Kidney (tissue), 22 donors: ENCODE measurements at places on chromosomes 12 and 14. TPM values are rescaled to one million over a fixed set of nuclear protein-coding genes. Genes with fewer than 3 reads are reported as not detected.

TOMM20L gene
- not detected for total RNA-seq

ANKLE2 gene
- 57.3 TPM for total RNA-seq

DNA sequence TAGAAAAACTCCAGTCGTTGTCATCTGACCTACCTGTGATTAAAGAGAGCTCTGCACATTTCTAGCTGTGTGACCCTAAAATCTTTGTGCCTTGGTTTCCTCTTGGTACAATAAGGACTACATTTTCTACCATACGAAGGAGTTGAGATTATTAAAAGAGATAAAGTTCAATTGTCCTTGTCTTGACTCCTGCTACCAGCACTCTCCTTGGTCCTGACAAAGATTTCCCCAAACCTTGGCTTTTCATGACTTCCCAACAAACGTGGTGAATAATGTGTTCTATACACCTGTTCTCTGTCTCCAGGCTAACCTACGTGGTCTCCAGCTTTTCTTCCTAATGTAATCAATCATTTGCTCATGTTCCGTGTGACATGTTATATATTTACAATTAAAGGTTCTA, 223.5 kb downstream of the MSRB3 start:
- H3K4me1 ChIP-seq, result peaks cover 2% of the 10 kb centered on the region
- no peaks in the 10 kb centered on the region for H3K27me3 ChIP-seq
- H3K36me3 ChIP-seq, result no peaks in the 10 kb centered on the region
- no peak overlapping the region for H3K27ac ChIP-seq

DNA sequence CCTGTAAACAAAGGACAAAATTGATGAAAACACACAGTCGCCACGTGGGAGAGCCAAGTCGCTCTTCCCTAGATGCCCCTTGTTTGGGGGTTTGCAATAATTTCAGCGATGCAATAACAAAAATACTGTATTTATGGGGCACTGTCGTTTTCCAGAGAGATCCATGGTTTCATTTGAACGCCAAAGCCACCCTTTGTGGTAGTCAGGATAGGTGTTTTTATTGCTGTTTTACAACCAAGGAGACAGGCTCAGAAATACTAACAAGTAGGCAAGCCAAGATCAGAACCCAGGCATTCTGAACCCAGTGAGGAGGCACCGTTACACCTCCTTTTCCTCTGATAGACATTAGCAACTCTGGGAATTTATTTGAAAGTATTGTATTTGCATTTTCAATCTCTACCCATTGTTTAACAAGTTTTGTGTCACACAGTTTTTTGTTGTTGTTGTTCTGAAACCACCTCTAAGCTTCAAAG, 831 bp upstream of the BTBD7 start:
- no peak for DNase-seq
- no peaks in the 10 kb centered on the region for H3K27me3 ChIP-seq
- H3K36me3 ChIP-seq, result no peaks in the 10 kb centered on the region
- H3K27ac ChIP-seq, result peak overlapping the region; percentile 88
- H3K4me3 ChIP-seq, result peak overlapping the region; percentile 95

- DNase-seq, result no peak
- no peak overlapping the region for H3K4me3 ChIP-seq
- no peaks in the 10 kb centered on the region for H3K36me3 ChIP-seq
- H3K4me1 ChIP-seq, result peaks cover 15% of the 10 kb centered on the region
- H3K27me3 ChIP-seq, result no peaks in the 10 kb centered on the region
- H3K27ac ChIP-seq, result no peak overlapping the region
These were observed 19.7 kb downstream of the FOS start for GRCh38 chr14:75298187-75298965.

DNA sequence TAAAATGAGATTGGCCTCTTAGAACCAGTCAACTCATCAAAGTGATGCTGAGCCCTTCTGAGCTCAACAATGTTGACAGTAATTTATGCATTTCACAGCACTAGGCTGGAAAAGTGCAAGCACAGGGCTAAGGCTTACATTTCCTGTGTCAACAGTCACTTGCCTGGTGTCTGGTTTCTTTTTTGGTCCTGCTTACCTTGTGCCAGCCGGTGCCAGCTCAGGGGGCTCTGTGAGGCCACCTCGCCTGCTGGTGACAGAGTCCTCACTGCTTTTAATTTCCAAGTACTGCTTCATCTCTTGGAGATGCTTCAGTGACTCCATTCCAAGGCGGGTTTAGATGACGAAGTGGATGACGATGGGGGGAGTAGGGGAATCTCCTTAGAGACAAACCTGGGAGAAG, 53.1 kb upstream of the KCNA1 start:
- H3K4me3 ChIP-seq, result no peak overlapping the region
- H3K4me1 ChIP-seq, result peaks cover 11% of the 10 kb centered on the region
- no peaks in the 10 kb centered on the region for H3K27me3 ChIP-seq
- no peak overlapping the region for H3K27ac ChIP-seq

- no peaks in the 10 kb centered on the region for H3K36me3 ChIP-seq
- DNase-seq, result peak; percentile 97
- H3K27ac ChIP-seq, result peak within 1 kb of the TSS; percentile 94
- H3K4me3 ChIP-seq, result peak within 1 kb of the TSS; percentile 63
These were observed at the start of gene ORAI1 for GRCh38 chr12:121626087-121626852. Gene ORAI1, plus strand, starts transcription at chr12:121626530.

DNA sequence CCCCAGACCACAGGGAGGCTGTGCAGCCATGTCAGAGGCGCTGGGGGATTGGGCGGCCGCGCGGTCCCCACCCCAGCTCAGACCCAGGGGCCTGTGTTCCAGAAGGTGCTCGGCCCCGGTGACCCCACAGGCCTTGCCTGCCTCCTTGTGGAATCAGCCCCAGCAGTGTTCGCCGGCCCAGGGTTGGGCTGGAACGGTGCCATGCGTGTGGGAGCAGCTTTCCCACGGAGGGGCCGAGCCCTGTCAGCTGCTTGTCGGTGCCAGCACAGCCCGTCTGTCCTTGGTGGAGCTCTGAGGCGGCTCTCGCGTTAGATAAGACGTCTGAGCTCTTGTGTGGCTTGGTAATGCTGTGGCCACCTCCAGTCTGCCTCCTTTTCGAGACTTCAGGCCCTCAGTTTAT, 8.5 kb downstream of the ZFYVE21 start:
- H3K27me3 ChIP-seq, result no peaks in the 10 kb centered on the region
- peaks cover 6% of the 10 kb centered on the region for H3K4me1 ChIP-seq
- H3K4me3 ChIP-seq, result no peak overlapping the region

DNA sequence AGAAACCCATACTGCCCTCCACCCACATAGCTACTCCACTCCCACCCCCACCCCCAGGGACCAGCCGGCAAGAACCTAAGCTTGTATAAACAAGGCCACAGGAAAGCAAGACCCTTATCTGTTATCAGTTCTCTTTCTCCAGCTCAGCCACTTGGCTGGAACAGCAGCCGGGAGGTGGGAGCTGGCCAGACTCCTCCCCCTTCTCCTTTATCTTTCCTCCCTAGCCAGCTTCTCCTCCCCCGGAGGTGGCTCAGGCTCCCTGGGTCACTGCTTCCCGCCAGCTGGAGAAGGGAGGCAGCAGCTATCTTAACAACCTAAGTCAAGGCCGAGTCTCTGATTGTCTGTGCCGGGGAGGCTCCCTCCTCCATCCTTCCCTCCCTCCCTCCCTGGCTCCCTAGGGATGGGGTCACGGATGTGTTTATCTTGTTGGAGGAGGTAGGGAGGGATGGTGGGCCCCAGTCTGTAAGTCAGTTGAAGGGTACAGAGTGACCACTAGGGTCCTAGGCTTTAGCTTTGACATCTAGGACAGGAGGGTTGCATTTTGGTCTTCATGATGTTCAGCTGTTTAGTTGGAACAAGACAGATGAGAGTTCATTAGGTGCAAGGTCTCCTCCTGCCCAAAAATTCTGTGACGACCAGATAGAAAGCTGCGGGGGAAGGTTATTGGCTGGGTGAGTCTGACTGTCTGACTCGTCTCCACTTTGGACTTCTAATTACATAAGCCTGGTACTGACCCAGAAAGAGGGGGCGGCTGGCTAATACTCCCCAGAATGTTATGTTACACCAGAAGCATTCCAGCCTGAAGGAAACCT, 29.7 kb downstream of the ZFP36L1 start:
- no peak overlapping the region for H3K4me3 ChIP-seq
- no peaks in the 10 kb centered on the region for H3K27me3 ChIP-seq
- no peaks in the 10 kb centered on the region for H3K36me3 ChIP-seq
- peak overlapping the region; percentile 82 for H3K27ac ChIP-seq

DNA sequence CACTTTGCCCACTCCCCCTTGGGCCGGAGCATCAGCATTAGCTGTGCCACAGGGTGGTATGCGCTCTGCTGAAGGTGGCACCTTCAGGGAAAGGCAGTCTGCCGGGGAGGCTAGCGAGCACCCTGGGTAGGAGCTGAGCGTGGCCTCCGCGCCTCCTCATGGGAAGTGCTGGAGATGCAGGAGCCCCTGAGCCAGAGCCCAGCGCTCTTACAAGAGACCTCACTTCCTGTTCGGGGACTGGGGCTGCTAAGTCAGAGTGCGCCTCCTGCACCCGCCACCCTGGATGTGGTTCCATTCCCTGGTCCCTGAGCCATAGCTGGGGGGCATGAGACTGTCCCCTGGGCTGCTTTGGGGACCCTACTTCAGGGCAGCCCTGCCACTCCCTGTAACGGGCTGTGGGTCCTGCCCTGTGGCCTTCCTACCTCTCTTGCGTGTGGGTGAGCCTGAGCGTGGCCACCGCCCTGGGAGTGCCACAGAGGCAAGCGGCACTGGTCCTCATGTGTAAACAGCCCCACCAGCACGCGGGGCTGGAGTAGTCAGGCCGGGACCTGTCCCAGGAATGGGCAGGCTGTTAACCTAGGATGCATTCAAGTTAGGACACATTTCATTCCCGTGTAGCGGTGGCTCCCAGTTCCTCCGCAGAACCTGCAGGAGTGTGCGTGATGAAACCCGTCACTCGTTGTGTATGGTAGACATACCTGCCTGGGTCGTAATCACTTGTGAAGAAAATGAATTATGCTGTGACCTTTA, 19.4 kb downstream of the COA8 start:
- H3K4me1 ChIP-seq, result no peaks in the 10 kb centered on the region
- peaks cover 2% of the 10 kb centered on the region for H3K36me3 ChIP-seq
- no peaks in the 10 kb centered on the region for H3K27me3 ChIP-seq
- H3K27ac ChIP-seq, result no peak overlapping the region

DNA sequence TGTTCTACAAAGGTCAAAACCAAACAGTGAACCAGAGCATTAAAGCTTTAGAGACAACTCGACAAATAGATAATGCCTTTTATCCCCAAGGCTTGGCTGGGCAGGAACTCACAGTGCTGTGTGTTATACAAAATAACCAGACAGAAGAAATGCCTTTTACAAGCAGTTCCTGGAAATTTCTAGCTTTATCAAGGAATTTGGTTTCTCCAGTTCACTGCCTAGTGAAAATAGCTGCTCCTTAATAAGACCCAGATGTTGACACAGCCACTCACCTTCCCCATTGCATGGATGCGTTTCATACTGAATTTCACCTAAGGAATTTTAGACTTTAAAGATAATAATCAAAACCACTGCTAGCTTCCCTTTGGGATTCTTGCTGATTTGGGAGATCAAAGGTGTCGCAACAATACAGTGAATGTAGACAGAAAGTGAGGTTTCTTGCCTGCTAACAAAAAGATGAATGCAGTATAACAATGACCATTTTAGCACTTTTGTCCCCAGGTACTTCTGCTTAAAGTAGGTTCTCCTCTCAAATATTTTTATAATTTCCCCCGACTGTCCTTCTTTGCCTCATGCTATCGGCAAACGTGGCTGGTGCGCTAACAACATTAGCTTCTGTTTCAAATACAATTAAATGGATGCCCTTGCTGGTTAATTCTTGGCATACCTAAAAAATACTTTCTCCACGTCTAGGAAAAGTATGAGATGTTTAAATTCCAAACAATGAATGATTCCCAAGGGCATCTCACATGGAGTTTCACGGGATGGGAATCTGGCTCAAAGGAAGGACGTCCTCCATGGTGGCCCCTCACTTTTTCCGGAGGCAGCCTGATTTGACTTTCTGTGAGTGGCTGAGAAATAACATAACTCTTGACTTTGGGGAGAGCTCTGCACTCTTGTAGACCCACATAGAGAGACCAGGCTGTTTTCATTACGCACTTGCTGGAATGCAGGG, 162.4 kb downstream of the C12orf75 start:
- no peak overlapping the region for H3K4me3 ChIP-seq
- H3K36me3 ChIP-seq, result no peaks in the 10 kb centered on the region
- peaks cover 4% of the 10 kb centered on the region for H3K4me1 ChIP-seq

GRCh38 chr12:87667378-87667777, 361.8 kb downstream of the C12orf50 start:
- H3K36me3 ChIP-seq, result no peaks in the 10 kb centered on the region
- H3K4me1 ChIP-seq, result no peaks in the 10 kb centered on the region
- H3K27ac ChIP-seq, result no peak overlapping the region
- no peak for DNase-seq
- no peak overlapping the region for H3K4me3 ChIP-seq
- no peaks in the 10 kb centered on the region for H3K27me3 ChIP-seq

DNA sequence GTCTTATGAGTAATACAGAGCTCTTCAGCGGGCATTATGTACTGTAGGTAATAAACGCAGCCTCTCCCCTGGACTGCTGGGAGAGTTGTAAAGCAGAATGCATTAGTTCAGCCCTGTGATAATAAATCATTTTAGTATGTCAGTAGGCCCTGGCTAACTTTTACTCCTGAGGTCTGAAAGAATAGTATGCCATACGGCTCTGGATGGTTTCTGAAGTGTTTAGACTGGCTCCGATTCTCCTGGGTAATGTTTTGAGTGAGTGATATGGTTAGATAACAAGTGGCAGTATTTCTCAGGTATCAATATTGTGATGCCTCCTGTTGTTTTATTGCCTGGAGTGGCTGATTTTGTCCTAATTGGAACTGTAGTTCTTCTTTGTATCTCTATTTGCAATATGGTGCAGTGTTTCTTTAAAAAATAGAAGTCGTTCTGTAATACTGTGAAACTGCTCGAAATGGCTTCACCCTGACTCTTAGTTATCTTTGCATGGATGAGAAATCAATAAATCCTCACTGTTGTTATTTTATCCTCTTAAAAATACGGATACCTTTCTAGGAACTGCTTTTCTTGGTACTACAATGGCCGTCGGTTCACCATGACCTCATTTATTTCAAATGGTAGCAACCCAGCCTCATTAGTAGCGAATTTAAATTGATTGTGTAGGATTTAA, 100.2 kb downstream of the PDZRN4 start:
- no peaks in the 10 kb centered on the region for H3K4me1 ChIP-seq
- DNase-seq, result no peak
- H3K4me3 ChIP-seq, result no peak overlapping the region
- no peaks in the 10 kb centered on the region for H3K27me3 ChIP-seq

GRCh38 chr14:72679536-72680151, 214.3 kb downstream of the DPF3 start:
- peak; percentile 88 for DNase-seq
- H3K4me3 ChIP-seq, result no peak overlapping the region
- no peaks in the 10 kb centered on the region for H3K36me3 ChIP-seq
- no peaks in the 10 kb centered on the region for H3K4me1 ChIP-seq
- no peak overlapping the region for H3K27ac ChIP-seq

- no peaks in the 10 kb centered on the region for H3K36me3 ChIP-seq
- no peaks in the 10 kb centered on the region for H3K27me3 ChIP-seq
- no peak overlapping the region for H3K4me3 ChIP-seq
- H3K27ac ChIP-seq, result no peak overlapping the region
- DNase-seq, result no peak
These were observed 135.7 kb upstream of the RTL1 start for GRCh38 chr14:101039031-101039754.
